T-helper 1 cell treated with Interleukin-12 subunit alpha and Interleukin-12 subunit beta and Interleukin-4 antibody, amounts not matched to agents 30 ng/mL and 1 ng/mL, for 36 hours (primary cell): ENCODE measurements at places on chromosomes 7 and 10. TPM values are rescaled to one million over a fixed set of nuclear protein-coding genes. Genes with fewer than 3 reads are reported as not detected.

The HEPACAM2 gene
- not detected in 2 replicates for total RNA-seq

The CAMK2B gene
- 0.27 TPM in 1 of 2 replicates, not detected in the other for total RNA-seq

The BICC1 gene
- not detected in 2 replicates for total RNA-seq

The HPS1 gene
- total RNA-seq = 82.4 and 89.8 TPM in 2 replicates

The C10orf143 gene
- 2.7 and 4.4 TPM in 2 replicates for total RNA-seq

The NAT16 gene
- not detected in 2 replicates for total RNA-seq

The PLAU gene
- total RNA-seq = 1.1 and 1.5 TPM in 2 replicates
